NCI-H187 (cell line): ENCODE measurements at places on chromosomes 13 and 19.

DNA sequence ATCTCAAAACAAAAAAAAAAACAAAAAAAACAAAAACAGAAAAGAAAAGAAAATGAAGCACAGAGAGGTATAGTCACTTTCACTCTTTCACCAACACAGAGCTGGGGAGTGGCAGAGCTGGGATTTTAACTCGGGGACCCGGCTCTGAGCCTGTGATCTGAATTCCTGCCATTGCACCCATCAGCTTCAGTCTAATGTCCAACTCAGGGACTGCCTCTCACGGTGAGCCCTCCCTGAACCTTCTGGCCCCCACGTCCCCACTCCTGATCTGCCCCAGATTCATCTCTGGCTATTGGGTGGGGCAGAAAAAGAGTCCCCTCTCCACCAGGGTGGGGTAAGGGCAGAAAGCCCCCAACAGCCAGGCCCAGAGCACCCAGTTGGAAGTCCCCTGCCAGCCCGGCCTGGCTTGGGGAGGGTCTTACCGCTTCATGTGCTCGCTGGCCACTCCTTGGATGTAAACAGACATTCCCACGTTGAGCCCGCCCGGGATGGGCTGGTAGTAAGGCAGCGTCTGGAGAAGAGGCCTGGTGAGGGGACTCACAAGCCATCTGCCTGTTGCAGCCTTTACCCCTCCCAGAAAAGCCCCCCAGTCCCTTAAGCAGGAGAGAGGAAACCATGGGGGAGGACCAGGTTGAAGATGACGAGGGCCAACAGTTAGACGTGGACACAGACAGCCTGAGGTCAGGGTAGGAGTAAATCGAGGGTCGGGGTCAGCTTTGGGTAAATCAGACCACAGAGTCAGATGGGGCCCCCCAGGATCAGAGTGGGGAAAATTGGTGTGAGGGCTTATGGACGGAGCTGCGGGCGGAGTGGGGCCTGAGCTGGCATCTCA lies 520 bp downstream of the LGALS4 start:
- DNase-seq: no peak

- DNase-seq: no peak
These were observed 7.2 kb upstream of the MBNL2 start for GRCh38 chr13:97214921-97215320.

DNA sequence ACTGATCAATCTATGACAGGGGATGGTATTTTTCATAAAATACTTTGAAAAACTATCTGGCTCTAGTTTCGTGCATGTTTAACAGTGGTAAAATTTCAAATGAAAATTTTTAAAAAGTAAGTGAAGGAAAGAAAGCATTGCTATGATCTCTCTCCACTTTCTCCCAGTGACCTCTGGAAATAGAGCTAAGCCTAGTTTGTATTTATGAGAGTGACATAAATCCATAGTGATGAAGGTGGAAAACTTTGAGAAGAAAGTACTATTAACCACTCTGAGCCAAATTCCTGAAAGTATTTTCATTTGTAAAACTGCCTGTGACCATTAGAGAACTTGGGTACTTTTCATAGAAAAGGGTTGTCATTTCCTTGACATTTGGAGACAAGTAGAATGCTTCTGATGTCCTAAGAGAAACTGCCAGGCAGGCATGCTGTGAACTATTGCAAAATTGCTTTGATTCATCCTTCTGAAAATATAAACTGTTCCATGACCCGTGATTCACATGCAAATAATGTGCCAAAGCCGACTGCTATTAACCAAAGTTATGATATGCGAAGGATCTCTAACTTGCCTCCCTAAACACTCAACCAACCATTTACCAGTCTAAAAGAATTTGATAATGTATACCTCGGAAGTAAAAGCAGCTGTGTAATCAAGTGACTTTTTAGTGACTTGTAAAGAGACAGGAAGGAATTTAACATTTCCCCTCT lies 133.2 kb downstream of the VWA8 start:
- no peak for DNase-seq

DNA sequence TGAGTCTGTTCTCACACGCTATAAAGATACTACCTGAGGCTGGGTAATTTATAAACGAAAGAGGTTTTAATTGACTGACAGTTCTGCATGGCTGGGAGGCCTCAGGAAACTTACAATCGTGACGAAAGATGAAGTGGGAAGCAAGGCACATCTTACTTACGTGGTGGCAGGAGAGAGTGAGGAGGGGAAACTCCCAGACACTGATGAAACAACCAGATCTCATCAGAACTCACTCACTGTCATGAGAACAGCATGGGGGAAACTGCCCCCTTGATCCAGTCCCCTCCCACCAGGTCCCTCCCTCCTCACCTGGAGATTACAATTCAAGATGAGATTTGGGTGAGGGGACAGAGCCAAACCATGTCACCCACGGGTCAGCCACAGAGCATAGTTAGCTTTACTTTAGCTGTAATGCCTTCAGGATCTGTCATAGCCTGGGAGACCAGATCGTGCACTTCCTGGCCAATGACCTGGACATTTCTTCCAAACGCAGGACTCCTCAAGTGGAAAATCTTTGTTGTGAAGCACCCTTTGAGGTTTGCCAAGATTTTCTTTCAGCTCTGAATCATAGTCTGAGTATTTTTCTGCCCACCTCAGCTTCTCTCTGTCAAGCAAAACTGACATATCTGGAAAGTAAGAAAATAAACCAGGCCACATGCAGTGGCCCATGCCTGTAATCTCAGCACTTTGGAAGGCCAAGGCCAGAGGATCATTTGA lies 25.2 kb upstream of the HIF3A start:
- DNase-seq: no peak

DNA sequence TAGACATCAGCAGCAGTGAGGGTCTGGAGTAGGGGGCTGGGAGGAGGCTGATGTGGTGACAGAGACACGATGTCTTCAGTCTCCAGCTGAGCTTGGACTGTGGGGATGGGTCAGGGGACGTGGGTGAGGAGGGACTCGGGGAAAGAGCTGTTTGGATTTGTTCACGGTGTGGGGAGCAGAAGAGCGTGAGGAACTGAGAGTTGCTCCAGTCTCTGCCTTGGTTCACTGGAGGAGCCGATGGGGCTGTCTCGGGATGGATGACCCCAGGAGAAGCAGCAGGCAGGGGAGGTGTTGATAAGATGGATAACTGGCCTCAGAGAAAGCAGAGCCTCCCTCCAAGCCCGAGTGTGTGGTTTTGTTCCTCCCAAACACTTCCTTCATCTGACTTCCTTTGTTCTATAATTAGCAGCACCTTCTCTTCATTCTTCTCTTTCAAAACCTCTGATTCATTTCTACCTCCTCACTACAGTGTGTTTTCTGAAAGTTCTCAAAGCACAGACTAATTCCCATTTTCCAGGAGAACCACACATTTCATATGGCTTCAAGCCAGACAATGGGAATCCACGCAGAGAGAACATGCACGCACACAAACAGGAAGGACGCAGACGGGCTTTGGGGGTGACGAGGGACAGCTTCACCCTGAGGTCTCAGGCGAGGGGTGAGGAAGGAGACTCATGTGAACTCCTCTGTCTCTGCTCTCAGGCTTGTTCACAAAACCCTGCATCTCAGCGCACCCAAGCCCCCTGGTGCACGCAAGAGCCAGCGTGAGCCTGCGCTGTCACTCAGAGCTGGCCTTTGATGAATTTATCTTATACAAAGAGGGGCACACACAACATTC lies 18.6 kb downstream of the LAIR2 start:
- no peak for DNase-seq

GRCh38 chr19:34155686-34156085 lies 16.6 kb upstream of the LSM14A start:
- DNase-seq: no peak

DNA sequence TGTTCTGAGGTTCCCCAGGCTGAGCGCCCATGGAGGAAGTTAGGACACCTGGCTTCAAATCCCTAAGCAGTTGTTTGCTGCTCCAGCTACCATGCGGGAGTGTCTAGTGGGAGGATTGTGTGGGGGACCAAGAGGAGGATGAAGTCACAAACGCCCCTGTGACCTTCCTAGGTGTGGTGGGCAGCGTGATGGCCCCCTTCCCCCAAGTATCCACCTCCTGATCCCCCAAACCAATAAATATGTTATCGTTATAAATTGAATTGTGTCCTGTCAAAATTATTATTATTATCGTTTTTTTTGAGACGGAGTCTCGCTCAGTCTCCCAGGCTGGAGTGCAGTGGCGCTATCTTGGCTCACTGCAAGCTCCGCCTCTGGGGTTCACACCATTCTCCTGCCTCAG lies at the start of gene SLC25A41:
Gene SLC25A41, minus strand, starts transcription at position 101 of the 400 bp plus-strand sequence. Its CDS starts 70 bp downstream, at position 31.
- DNase-seq: no peak

DNA sequence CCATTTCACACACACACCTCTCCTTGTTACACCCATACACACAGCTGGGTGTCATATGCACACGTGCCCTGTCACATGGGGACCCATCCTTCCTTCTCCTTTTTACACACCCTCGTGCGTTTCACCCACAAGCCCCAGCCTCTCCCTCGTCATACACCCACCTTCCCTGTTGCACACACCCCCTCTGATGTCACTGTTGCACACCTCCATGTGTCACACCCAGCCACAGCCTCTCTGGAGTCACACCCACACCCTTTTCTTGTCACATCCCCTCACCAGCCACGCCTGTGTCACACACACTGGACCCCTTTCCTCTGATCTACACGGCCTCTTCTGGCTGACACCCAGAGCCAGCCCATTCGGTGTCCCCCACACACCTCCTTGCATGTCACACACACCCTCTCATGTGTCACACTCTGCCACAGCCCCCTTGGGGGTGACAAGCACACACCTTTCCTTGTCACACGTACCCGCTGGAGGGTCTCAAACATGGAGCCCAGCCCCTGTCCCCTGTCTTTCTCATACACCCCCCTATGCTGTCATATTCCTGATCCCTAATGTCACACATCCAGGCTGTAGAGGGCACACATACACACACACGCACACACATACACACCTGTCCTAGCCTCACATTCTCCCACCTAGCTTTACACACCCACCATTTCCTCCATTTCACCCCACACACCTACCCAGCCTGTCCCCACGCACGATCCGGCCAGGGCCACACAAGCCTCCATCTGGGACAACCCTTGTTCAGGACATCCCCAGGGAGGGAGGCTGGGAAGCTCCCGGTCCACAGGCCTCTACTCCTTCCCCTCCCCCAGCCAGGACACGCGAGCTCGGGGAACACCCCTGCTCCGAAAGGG lies 1.4 kb downstream of the NOVA2 start:
- no peak for DNase-seq

GRCh38 chr19:51141181-51141580 lies 920 bp upstream of the SIGLEC7 start:
- no peak for DNase-seq

DNA sequence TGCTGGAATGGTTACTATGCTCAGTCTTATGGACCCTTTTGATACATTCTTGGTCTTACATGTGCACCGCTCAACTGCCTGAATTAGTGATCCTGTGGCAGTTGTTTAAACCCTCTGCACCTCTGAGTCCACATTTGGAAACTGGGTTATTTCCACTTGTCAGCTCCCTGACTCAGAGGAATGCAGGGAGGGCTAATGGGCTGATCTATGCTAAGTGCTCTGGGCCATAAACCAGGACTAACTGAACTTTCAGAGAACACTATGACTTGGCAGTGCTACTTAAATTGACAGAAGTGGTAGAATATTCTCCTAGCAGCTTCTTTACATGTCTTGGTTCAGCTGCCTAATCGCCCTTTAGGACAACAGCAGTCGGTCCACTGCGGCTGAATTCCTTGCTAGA lies 26.8 kb upstream of the MED4 start:
- DNase-seq: no peak

DNA sequence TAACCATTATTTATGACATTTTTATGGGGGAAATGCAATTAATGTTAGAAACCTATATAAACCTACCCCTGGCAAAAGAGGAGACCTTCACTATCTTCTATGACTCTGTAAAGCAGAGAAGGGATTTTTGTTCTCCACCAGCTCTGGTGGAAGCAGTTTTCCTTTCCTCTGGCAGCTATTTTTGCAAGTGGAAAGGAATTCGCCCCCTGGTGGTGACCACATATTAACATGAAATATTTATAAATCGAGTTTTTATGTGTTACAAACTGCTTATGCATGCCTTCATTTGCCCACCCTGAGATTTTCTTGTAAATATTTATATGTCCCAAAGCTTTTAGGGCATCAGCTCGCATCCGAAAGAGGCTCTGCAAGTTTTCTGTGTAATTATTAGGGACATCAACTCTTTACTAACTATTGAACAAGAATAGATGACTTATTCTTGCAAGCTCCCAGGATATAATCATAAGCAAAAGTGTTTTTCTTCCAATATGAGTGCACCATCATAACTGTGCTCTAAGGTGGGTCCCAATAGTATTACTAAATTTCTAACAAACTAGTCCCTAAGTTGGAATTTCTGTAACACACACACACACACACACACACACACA lies 62.4 kb downstream of the SERTM1 start:
- peak; percentile 60 for DNase-seq
